ENCODE measurements at places on chromosomes 12 and 14. TPM values are rescaled to one million over a fixed set of nuclear protein-coding genes. Genes with fewer than 3 reads are reported as not detected.

The PLEK2 gene
- total RNA-seq = 40.3 TPM

- H3K4me1 ChIP-seq = no peaks in the 10 kb centered on the region
- no peak overlapping the region for H3K27ac ChIP-seq
- H3K4me3 ChIP-seq = no peak overlapping the region
- no peak for DNase-seq
- no peaks in the 10 kb centered on the region for H3K36me3 ChIP-seq
Measured at GRCh38 chr14:68864361-68864750, 71.5 kb upstream of the ZFP36L1 start.

DNA sequence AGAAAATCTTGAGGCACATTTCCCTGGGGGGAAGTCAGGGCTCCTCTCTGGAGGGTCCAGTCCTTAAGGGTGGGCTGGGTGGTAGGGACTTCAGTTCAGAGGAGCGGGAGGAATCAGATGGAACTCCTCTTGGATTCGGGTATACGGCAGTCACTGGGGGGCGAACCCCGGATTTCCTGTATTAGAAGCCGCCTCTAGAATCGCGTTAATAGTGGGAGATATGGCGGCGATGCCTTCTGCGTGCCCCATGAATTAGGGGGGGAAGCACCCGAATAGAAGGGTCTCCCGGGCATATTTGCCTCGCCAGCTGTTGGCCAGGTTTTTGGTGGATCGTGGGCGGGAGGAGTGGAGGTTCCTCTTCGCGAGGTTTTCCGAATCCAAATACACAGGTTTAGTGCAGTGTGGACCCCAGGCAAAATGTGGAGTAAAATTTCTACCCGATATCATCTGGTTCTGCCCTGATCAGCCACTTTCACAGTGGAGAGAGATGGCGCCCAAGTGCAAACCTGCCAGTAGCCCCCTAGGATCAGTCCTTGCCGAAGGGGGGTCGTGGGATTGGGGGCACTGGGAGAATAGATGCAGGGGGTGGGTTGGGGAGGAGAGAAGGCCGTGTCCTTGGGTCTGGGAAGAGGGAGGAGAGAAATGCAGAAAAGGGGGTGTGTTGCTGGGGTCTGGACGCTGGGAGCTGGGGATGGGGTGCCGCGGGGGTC lies 628 bp downstream of the MEG3 start:
- peak overlapping the region; percentile 15 for H3K4me3 ChIP-seq
- H3K36me3 ChIP-seq = no peaks in the 10 kb centered on the region

DNA sequence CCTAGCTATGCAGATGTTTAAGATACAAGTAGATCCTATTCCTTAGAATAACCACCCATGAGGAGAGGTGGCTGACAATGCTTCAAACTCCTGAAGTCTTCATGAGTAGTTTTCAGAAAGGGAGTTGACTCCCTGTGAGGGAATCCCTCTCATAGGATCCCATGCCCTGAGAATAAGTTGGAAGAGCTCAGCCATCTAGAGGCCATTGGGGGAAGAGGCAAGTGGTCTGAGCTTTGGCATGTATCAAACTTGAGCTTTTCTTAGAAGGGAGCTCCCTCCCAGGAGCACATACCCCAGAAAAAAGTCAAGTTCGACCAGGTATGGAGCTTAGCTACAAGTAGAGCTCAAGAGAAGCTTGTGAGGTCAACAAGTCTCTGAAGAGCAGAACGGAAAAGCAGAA lies 165.7 kb upstream of the RBM19 start:
- H3K4me3 ChIP-seq = no peak overlapping the region
- DNase-seq = no peak
- no peaks in the 10 kb centered on the region for H3K27me3 ChIP-seq
- no peak overlapping the region for H3K27ac ChIP-seq
- no peaks in the 10 kb centered on the region for H3K36me3 ChIP-seq

DNA sequence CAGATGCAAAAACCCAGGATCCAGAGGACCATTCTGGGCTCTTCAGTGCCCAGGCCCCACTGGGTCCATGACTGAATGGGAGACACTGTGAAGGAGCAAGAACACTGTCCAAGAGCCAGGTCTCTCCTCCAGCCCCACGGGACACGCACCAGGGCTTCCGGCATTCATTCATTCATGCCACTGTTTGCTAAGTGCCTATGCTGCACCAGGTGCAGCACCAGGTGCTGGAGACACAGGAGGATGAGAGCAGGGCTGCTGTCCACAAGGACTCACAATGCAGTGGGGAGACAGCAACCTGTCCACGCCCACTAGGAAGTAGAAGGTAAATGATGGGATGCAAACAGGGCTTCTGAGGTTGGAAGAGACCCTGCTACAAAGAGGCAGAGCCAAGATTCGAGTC lies 20.4 kb downstream of the CLMN start:
- DNase-seq = no peak
- no peaks in the 10 kb centered on the region for H3K27me3 ChIP-seq
- no peak overlapping the region for H3K4me3 ChIP-seq

GRCh38 chr14:66039495-66039894 lies 446.7 kb upstream of the CCDC196 start:
- no peaks in the 10 kb centered on the region for H3K27me3 ChIP-seq
- H3K4me3 ChIP-seq = no peak overlapping the region
- H3K27ac ChIP-seq = no peak overlapping the region
- no peak for DNase-seq
- no peaks in the 10 kb centered on the region for H3K4me1 ChIP-seq
- no peaks in the 10 kb centered on the region for H3K36me3 ChIP-seq

Measured in Peyer's patch (tissue), 4 donors.